ENCODE measurements at places on chromosomes 6 and 20. TPM values are rescaled to one million over a fixed set of nuclear protein-coding genes. Genes with fewer than 3 reads are reported as not detected.

MAFB gene
- 2.9 TPM for total RNA-seq

SSR1 gene
- 289 TPM for total RNA-seq

ADAM33 gene
- 3.0 TPM for total RNA-seq

PRPH2 gene
- not detected for total RNA-seq

MUCL3 gene
- not detected for total RNA-seq

KCNQ5 gene
- total RNA-seq: 0.43 TPM

ZKSCAN3 gene
- total RNA-seq: 8.0 TPM

DEFB132 gene
- not detected for total RNA-seq

DNA sequence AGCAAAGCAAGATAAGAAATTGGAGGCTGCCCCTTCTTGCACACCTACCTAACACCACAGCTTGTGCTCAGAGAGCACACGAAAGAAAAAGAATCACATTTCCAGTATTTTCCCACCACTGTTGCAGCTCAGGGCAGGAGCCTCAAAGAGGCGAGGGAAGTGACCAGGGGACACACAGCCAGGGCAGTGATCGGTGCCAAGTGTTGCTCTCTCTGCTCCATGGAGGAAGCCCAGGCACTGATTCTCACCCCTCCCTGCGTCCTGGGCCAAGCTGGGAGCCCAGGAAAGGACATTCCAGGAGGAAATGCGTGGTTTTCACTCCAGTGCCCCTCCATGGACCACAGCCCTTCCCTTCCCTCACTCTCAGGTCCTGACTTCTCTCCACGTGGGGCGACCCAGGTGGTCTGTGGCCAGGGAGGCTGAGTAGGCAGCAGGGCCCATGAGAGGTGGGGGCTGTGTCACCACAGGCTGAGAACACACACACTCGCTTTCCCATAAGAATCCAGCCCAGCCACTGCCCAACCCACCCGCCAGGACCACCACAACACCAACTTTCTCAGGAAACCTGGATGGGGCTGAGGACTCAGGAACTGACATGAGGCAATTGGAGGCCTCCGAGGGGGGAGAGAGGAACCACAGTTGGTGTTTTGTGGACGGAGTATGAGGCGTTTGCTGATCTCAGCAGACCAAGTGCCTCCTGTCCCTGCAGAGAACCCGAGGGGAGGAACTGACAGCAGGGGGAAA, 81.7 kb upstream of the MAFB start:
- no peak for DNase-seq

- DNase-seq: no peak
These were observed 51.0 kb upstream of the HIVEP1 start for GRCh38 chr6:11960909-11961779.

GRCh38 chr6:80077067-80077466, 29.4 kb upstream of the BCKDHB start:
- DNase-seq: no peak

DNA sequence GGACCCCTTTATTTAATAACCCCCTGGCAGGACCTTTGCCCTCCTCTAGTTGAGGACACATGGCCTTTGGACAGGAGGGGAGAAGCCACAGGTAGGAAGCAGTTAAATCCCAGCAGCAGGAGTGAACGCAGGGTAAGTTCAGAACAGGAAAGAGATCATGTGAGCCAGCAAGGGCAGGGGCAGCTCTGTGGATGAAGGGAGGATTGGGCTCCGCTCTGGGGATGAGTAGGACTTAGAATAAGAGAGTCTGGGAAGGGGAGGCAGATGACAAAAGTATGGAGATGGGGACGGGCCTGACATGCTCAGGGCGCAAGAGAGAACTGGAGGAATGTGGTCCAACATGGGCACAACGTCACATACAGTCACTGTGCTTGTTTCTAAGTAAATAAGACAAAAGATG, 89.0 kb downstream of the NDUFAF5 start:
- no peak for DNase-seq

DNA sequence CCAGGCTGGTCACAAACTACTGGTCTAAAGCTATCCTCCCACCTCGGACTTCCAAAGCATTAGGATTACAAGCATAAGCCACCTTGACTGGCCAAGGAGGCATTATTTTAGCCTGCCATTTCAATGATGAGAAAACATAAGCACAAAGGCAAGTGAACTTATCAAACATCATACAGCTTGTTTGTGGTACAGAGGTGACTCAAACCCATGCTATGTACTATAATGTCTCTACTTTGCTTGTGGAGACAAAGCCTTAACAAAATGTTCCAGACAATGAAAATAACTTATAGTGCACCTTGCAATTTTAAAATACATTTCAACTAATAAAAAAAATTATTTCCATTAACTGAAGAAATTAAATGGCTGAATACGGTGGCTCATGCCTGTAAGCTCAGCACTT, 26.2 kb downstream of the HDAC2 start:
- peak; percentile 29 for DNase-seq

- DNase-seq: peak; percentile 89
These were observed 151.1 kb upstream of the B3GAT2 start for GRCh38 chr6:71107911-71108420.

GRCh38 chr20:6673071-6673470, 94.4 kb upstream of the BMP2 start:
- DNase-seq: no peak

Data from astrocyte (in vitro differentiated cells and primary cell).